Bladder microvascular endothelial cell (primary cell): ENCODE measurements at places on chromosomes 4 and X. TPM values are rescaled to one million over a fixed set of nuclear protein-coding genes. Genes with fewer than 3 reads are reported as not detected.

Gene FGF2
- total RNA-seq = 11.8 and 21.4 TPM in 2 replicates

Gene SPATA18
- total RNA-seq = 5.3 and 9.1 TPM in 2 replicates

Gene UGT2B17
- total RNA-seq = not detected in 2 replicates

Gene CT45A2
- total RNA-seq = not detected in 2 replicates

Gene ADGRL3
- under 0.01 and 4.5 TPM in 2 replicates for total RNA-seq

Gene DMD
- total RNA-seq = 0.32 and 5.9 TPM in 2 replicates

Gene SOX3
- total RNA-seq = not detected in 2 replicates

Gene IL1RAPL1
- total RNA-seq = 0.06 and 0.16 TPM in 2 replicates

Gene AKAP14
- not detected in 2 replicates for total RNA-seq

Gene DCLK2
- 0.97 and 1.8 TPM in 2 replicates for total RNA-seq

Gene FAM149A
- 0.19 and 0.32 TPM in 2 replicates for total RNA-seq

Gene HS6ST2
- under 0.01 and 0.13 TPM in 2 replicates for total RNA-seq

Gene FHDC1
- under 0.01 and 0.25 TPM in 2 replicates for total RNA-seq
